Purkinje cell (primary cell): ENCODE measurements at places on chromosomes 12 and 14. TPM values are rescaled to one million over a fixed set of nuclear protein-coding genes. Genes with fewer than 3 reads are reported as not detected.

The SOAT2 gene
- polyA plus RNA-seq: not detected in 2 replicates

The ANP32D gene
- polyA plus RNA-seq: not detected in 2 replicates

The CLEC4A gene
- polyA plus RNA-seq: 1.2 and 3.8 TPM in 2 replicates

The DIO2 gene
- polyA plus RNA-seq: 0.56 and 0.78 TPM in 2 replicates

The PGF gene
- 0.12 TPM in 1 of 2 replicates, not detected in the other for polyA plus RNA-seq

The ABCD2 gene
- polyA plus RNA-seq: 7.8 and 8.1 TPM in 2 replicates

The ATXN7L3B gene
- 10.4 and 22.5 TPM in 2 replicates for polyA plus RNA-seq

The TAS2R10 gene
- 3.4 and 4.6 TPM in 2 replicates for polyA plus RNA-seq

The FOXN4 gene
- polyA plus RNA-seq: 0.40 TPM in 1 of 2 replicates, not detected in the other

The SERPINA10 gene
- polyA plus RNA-seq: 0.84 and 1.7 TPM in 2 replicates

The AVPR1A gene
- polyA plus RNA-seq: 0.08 TPM in 1 of 2 replicates, not detected in the other

The LRFN5 gene
- polyA plus RNA-seq: 36.8 and 39.3 TPM in 2 replicates

The CLEC6A gene
- polyA plus RNA-seq: not detected in 2 replicates

The ALKBH1 gene
- polyA plus RNA-seq: 1.8 and 1.9 TPM in 2 replicates

The ATG2B gene
- polyA plus RNA-seq: 10.4 and 11.8 TPM in 2 replicates

The PSME2 gene
- polyA plus RNA-seq: 117 and 133 TPM in 2 replicates

The MIS18BP1 gene
- 4.5 and 8.4 TPM in 2 replicates for polyA plus RNA-seq

The IFI27L1 gene
- polyA plus RNA-seq: 175 and 214 TPM in 2 replicates

The OTOGL gene
- polyA plus RNA-seq: 0.07 TPM in 1 of 2 replicates, not detected in the other

The PLEKHH1 gene
- 3.3 and 4.6 TPM in 2 replicates for polyA plus RNA-seq

The TC2N gene
- polyA plus RNA-seq: 0.51 TPM in 1 of 2 replicates, not detected in the other

The SNRPF gene
- 57.3 and 69.6 TPM in 2 replicates for polyA plus RNA-seq

The ART4 gene
- polyA plus RNA-seq: not detected in 2 replicates

The BDKRB2 gene
- polyA plus RNA-seq: not detected in 2 replicates

The CACNA2D4 gene
- not detected in 2 replicates for polyA plus RNA-seq

The CELA1 gene
- 0.52 TPM in 1 of 2 replicates, not detected in the other for polyA plus RNA-seq
